NCI-H2107 (cell line): ENCODE measurements at places on chromosomes 12 and 14.

GRCh38 chr12:42459336-42459847 is 130.2 kb downstream of the PRICKLE1 start:
- no peak for DNase-seq

DNA sequence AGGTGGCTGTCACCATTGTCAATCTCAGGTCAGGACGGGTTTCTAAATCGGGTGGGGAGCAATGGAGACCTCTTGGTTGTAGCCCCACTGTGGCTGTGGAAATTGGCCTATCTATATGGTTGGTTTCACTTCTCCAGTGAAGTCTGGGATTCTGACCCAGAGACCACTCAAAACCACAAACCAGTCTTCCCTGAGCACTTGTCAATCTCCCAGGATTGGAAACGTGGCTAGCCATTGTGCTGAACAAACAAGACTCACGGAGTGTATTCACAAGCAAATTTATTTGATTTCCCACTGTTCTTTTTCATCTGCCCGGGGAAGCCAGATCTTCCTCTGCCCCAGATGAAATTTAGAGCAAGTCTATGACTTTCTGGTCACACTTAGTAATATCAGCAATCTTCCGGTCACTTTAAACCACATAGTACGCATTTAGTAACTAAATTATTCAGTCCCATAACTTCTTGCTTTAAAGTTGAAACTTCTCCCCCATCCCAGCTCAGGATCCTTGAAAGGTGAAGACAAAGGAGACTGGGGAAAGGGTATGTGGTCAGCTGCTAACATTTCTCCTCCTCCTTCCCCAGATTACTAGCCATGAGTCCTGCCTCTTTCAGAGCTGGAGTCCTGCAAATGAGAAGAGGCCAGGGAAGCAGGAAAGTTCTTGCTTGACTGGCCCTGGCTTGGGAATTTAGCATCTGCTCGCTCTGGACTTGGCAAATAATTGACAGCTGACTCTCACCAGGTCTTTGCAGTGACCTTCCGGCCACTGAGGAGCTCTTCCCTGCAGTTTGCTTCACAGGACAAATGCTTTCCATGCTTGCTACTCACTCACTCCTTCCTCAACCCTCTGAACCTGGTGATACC is 123.2 kb upstream of the MAX start:
- DNase-seq, result no peak

DNA sequence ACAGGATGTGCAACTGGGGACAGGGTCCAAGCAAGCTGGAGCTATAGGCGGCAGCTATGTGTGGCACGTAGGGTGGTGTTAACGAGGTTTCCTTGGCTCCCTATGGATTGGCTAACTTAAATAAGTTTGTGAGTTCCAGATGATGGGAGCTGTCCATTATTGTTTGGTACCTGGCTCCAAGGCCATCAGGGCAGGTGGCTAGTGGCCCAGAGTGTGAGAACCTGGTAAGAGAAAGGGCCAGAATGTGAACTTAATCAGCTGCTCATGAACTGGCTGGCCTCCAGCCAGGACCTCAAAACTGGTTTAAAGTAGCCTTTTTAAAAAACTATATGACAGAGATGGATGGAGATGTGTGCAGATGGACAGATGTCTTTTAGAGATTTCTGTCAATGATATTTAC is 1.5 kb upstream of the BDKRB2 start:
- no peak for DNase-seq

DNA sequence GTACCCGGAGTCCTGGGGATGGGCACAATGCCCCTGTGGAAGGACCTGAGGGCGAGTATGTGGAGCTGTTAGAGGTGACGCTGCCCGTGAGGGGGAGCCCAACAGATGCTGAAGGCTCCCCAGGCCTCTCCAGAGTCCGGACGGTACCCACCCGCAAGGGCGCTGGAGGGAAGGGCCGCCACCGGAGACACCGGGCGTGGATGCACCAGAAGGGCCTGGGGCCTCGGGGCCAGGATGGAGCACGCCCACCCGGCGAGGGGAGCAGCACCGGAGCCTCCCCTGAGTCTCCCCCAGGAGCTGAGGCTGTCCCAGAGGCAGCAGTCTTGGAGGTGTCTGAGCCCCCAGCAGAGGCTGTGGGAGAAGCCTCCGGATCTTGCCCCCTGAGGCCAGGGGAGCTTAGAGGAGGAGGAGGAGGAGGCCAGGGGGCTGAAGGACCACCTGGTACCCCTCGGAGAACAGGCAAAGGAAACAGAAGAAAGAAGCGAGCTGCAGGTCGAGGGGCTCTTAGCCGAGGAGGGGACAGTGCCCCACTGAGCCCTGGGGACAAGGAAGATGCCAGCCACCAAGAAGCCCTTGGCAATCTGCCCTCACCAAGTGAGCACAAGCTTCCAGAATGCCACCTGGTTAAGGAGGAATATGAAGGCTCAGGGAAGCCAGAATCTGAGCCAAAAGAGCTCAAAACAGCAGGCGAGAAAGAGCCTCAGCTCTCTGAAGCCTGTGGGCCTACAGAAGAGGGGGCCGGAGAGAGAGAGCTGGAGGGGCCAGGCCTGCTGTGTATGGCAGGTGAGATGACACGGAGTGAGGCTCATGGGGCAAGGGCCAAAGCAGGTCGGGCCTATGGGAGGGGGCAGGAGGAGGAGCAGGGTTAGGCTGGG is 4.5 kb downstream of the ARHGEF40 start:
- DNase-seq, result no peak

GRCh38 chr12:124490584-124491305 is 76.7 kb downstream of the NCOR2 start:
- DNase-seq, result no peak

GRCh38 chr12:3658327-3659163 is 94.4 kb downstream of the CRACR2A start:
- DNase-seq, result no peak

- DNase-seq, result peak; percentile 32
Measured at GRCh38 chr14:62711351-62712023, 333.8 kb downstream of the KCNH5 start.

DNA sequence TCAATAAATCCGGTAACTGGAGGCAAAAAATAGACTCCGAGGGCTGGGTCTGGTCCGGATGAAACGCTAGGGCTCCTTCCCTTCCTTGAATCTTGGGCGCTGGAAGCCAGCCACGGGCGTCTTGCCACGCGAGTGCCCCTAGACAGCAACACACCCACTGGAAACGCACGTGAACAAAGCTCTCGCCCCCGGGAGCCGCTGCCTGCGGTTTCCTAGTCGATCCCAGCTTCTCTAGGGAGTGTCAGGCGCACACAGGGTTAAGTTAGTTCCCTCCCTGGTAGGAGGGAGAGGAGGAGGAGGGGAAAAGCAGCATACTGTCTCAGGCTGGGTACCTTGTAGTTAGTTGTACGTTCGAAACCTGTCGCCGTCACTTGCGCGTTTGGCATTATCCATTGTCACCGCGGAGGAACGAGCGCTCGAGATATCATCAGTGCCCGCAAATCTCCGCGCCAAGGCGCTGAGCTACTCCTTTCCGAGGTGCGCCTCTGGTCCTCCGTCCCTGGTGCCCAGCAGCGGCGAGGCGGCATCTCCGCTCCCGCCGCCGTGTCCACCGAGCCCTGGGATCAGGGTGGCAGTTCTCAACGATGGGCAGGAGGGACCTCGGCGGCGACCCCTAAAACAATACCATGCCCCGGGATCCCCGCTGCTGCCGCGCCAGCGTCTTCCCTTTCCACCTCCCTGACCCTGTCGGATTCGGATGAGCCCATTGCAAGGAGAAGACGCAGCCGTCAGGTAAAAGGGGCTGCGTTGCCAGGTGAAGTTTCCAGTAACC is at the start of gene FLRT2:
TSS of gene FLRT2 (plus strand) at position 342 of the 772 bp plus-strand sequence. CDS start 91,371 bp downstream, outside the sequence.
- no peak for DNase-seq

DNA sequence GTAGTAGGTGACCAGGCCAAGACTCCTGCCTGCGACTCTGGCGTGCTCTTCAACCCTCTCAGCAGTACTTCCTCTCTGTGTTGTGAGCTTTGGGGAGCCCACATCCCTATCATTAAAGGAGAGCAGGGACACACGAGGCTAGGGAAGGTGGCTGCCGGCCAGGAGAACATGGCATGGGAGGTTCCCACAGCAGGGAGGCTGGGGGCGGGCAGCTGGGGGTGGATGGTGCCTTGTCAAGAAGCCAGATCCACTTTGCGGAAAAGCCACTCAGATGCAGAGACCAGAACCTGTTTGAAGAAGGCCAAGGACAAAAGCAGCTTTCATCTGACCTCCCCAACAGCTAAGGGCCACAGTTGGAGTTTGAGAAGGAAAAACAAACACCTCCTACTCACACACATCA is 198.6 kb downstream of the BCL11B start:
- DNase-seq, result peak; percentile 33

DNA sequence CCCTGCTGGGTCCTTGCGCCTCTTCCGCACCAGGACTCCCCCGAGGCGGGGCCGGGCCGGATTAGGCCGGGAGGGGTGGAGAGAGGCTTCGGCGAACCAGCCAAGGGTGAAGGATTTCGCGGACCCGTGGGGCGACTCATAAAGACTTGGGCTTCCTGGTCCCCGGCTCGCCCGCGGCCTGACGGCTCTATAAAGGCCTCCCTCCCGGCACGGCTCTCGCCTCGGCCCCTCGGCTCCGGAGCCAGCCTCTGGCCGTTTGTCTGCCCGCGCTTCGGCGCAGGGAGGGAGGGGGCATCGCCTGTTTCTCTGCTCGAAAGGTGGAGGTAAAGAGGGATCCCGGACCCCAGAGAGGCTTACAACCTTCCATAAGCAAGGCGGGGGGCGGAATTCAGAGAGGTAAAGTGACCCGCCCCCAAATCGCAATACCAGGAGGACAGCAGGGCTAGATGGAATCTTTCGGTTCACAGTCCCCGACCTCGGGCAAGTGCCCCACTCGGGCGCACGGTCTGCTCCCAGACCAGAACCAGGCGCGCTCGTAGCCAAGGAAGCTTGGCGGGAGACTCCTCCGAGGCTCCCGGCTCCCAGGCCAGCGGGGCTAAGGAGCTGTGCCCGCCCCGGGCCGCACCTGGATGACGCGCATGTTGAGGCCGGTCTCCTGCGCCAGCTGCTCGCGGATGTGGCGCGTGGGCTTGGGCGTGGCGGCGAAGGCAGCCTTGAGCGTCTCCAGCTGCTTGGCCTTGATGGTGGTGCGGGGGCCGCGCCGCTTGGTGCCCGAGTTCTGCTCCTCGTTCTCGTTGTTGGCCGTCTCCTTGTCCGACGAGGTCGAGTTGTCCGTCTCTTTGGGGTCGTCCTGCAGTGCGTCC is 3.9 kb downstream of the LHX5 start:
- DNase-seq, result no peak
